H9 (cell line): ENCODE measurements at places on chromosomes 3 and 15.

DNA sequence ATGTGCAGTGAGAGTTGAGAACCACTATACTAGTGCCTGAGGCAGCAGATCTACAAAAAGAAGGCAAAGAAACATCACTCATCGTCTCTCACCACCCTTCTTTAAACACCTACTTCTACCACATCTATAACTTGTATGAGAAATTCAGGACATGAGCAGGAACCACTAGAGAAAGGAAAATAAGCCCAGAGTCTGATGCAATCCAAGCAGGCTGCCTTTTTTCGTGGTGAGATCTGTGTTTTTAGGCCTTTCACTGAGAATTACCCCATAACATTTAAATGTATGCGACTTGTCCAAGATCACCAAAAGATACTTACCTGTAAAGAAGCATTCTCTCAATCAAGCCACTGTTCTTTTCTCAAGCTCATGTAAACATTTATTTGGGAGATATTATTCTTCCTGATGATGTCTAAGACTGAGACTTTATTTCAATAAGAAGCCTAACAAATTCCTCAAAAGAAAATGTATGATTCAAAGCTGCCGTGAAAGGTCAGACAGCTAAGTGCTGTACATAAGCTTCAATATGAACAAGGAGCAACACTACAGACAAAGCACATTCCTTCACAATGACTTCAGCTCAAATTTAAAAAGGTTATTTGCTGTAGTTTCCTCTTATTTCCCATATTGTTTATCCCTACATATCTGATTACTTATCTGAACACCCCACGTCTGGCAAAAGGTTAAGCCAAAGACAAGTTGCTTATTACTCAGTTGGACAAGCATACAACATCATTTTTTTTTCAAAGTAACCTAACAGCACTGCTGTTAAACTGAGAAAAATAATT is 16.5 kb downstream of the SPICE1 start:
- DNase-seq, result no peak

GRCh38 chr3:175005881-175006280 is 146.7 kb downstream of the NAALADL2 start:
- DNase-seq, result no peak

- no peak for DNase-seq
These were observed 5.8 kb downstream of the TRAK1 start for GRCh38 chr3:42096796-42097565.

- DNase-seq, result no peak
These were observed at the start of gene TF for GRCh38 chr3:133745981-133746711. Gene TF (plus strand): TSS chr3:133746393. CDS start chr3:133746441, 48 bp downstream.

DNA sequence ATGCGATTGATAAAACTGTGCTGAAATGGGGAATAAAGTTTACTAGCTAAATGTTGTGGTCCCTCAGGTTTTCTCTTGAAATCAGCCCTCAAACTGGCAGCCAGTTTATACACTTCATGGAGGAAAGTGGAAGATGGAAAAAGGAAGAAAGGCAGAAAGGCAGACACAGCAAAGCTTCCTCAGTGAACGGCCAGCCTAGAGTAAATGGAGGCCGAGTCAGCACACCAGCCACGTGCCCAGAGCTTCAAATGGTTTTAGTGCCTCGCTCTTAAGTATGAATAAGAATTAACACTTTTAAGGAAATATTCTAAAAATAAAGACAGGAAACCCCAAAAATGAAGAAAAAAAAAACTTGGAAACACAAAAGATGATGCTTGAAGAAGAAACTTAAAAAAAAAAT is 48.3 kb downstream of the GNB4 start:
- DNase-seq, result no peak

GRCh38 chr15:27845535-27846369 is 253.4 kb downstream of the OCA2 start:
- no peak for DNase-seq

DNA sequence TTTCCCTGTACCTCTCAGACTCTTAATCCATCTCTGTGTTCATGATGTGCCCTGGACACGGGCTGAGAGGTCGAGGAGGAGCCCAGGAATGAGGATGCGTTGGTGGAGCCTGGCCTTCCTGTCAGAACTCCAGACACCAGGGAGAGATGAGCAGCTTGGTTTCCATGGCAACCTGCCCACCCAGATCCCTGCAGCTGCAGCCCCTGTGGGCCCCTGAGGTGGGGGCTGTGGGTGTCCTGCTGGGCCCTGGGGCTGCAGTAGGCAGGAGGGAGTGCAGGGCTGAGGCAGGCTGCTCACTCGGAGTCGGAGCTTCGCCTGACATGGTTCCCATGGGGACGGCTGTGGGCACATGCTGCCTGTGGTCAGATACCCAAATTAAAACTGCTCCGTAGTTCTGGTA is 7.7 kb upstream of the SCN10A start:
- no peak for DNase-seq

DNA sequence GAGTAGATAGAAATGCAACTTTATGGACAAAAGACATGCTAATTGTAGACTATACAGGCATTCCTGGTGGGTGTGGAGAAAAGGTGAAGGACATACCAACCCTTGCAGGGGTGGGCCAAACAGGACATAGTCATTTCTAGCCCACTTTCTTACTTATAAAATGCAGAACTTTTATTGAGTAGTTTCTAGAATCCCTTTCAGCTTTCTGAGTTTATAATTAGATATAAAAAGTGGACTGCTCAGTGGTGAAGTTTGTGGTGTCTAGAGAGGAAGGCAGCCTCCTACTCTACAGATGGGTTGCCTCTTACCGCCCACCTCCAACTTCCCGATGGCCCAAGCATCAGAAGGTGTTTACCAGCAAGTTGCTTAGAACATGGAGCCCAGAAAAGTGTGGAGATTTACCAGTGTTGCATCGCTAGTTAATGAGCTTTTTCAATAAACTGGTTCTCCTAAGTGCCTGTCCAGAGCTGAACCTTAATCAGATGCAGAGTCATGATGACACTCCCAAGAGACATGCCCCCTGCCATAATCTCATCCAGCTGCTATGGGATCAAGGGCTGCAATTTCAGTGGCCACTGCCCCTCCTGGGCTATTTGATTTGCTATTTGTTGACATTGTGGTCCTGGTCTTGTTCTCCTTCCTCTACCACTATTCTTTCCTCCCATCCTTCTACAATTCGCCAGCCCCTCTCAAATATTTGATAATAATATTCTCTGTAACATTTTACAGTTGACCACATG is 77.5 kb upstream of the STRIT1 start:
- DNase-seq, result no peak

GRCh38 chr15:32035285-32035684 is 5.0 kb downstream of the CHRNA7 start:
- no peak for DNase-seq

GRCh38 chr3:46845397-46845859 is 17.8 kb downstream of the MYL3 start:
- peak; percentile 64 for DNase-seq
